ENCODE measurements at places on chromosomes 16 and 17.

GRCh38 chr17:74740173-74740572, 3.1 kb downstream of the RAB37 start:
- no peak for DNase-seq

GRCh38 chr17:80432961-80433550, 18.1 kb downstream of the ENDOV start:
- DNase-seq, result no peak

DNA sequence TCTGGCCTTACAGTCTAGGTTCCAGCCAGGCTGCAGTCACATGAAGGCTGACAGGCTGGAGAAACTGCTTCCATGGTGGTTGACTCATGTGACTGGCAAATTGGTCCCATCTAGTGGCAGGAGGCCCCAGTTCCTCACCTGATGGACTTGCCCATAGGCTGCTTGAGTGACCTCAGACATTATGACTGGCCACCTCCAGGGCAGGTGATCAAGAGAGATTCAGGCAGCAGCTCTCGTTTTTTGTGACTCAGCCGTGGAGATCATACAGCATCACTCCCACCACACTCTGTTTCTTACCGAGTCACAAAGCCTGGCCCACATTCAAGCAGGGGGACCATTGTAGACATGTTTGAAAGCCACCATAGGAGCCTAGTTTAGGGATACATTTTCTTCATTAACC, 34.5 kb downstream of the SIAH1 start:
- DNase-seq, result no peak

DNA sequence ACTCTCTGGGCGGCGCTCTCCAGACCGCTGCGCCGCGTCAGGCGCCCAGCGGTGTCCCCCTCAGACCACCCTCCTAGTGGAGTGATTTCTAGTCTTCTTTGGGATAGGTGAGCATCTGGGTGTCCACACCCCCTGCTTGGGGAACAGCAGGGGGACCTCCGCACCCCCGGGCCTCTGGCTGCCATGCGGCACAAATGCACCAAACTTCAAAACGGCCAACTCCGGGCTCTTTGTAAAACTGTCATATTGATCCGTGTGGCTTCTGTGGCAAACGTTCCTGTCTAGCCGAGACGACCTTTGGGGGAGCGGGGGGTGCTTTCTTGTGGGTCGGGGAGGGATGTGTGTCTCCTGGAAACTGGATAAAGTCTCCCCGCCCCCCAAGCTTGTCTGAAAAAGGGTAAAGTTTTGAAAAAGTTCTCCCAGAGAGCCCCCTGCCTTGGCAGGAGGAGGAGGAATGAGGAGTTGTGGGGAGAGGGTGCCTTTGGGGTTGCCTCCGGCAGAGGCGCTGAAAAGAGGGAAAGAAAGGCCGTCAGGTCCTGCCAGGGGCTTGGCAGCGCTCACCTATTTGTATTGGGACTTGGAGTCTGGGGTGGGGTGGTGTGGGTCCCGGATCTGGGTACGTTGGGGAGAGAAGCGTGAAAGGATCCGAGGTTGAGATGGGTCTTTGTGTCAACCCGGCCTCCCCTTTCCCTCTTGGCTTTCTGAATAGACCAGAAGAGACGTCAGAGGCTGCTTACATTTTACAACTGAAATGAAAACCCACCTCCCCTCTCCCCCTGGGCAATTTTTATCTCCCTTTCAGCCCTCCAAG, 2.2 kb upstream of the CHD3 start:
- DNase-seq, result peak; percentile 62

DNA sequence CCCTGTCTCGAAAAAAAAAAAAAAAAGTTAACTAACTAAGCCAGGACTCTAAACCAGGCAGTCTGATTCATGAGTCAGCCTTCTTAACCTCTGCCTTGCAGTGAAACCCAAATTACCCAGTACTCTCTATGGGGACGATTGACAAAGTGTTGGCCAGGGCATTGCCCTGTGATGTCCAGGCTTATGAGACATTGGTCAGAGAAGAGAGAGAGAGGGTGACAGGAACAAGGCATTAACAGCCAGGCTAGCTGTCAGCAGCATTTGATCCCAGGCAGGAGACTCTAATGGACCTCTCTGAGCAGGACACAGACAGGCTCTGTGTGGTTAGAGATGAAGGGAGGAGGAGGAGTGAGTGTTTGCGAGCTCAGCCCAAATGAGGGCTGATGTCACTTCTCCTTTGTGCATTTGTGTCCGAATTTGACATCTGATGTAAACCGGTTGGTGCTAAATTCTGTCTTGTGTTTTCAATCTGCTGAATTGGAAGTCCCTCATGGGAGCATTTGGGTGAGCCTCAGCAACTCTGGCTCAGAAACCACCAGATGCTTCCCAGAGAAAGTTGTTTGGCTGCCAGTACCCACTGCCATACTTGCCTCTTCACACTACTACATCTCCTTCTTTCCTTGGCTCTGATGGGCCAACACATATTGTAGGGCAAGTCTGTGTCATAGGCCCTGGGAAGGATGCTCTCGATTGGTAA, 4.3 kb upstream of the MYL4 start:
- DNase-seq, result no peak

- DNase-seq, result no peak
Measured at GRCh38 chr16:31118223-31119155, 1.0 kb downstream of the KAT8 start.

DNA sequence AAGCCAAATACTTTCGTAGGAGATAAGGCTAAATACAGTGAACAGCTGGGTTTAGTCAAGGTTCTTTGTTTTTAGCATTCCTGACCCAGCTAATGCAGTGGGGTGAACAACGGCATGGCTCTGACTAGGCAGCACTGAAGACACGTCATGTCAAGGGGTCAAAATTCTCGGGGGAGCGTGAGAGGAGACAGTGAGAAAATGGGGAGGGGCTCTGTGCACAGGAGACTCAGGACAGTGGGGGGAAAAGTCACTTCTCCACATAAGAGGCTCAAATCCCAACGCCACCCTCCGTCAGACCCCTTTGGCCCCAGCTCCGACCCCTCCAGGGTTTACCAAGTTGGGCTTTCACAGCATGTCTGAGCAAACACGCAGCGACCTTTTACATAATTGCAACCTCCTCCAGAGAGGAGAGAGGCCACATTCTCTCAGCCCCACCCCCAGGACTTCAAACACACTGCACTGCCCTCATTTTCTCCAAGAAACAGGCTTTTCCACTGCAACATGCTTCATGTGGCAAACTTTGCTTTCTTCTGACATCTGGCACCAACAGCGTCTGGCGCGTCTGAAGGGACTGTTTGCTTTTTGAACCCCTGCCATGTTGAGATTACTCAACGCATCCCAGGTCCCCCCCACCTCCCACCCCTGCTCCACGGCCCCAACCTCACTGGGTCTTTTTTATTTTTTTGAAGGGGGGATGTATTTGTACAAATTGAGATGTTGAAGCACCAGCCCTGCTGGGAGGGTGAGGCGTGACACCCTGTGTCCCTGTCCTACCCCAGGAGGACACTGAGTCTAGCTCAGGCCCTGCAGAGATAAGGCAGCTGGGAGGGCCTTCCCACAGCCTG, 30.0 kb downstream of the AXIN2 start:
- DNase-seq, result no peak

GRCh38 chr17:7838090-7839075, 4.4 kb downstream of the KDM6B start:
- DNase-seq, result no peak

GRCh38 chr16:67156143-67156844, 3.4 kb downstream of the TRADD start:
- no peak for DNase-seq

GRCh38 chr17:58960068-58960467, 146.6 kb downstream of the TRIM37 start:
- peak; percentile 23 for DNase-seq

DNA sequence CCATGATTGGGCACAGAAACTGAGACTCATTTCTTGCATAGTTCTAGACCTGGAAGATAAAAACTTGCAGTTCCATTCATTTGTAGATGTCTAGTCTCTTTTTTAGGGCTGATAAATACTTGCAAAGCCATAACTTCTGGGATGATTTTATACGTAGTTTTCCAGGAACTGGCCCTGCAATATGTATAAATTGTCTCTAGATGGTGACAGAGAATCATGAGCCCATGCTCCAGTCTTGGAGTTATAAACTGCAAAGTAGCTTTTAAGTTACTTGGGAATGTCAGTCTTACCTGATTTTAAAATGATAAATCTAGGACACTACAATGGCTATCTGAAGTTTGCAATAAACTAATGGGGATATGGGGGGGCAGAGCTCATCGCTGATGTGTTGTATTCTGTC, 3.0 kb upstream of the ADAMTS18 start:
- no peak for DNase-seq

GRCh38 chr17:75877752-75878173, 618 bp downstream of the TRIM47 start:
- peak; percentile 65 for DNase-seq

DNA sequence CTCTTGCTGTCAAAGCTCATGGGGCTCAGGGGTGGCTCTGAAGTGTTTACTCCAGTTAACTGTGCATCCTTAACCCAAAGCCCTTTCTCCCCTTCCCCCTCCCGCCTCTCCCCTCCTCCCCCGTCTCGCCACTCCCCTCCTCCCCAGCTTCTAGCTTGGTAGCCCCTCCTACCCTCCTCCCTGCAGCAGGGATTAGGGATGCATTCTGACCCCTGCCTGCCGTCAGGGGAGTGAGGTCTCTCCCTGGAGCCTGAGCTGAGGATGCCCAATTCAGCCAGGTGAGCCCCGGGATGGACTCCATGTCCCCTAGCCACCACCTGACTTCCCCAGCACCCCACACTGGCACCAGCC, 1.6 kb downstream of the HS3ST6 start:
- no peak for DNase-seq

GRCh38 chr17:18087610-18088491, at the start of gene DRG2:
Gene DRG2 (plus strand): TSS chr17:18087948. CDS start chr17:18088024, 76 bp downstream.
- peak; percentile 78 for DNase-seq

DNA sequence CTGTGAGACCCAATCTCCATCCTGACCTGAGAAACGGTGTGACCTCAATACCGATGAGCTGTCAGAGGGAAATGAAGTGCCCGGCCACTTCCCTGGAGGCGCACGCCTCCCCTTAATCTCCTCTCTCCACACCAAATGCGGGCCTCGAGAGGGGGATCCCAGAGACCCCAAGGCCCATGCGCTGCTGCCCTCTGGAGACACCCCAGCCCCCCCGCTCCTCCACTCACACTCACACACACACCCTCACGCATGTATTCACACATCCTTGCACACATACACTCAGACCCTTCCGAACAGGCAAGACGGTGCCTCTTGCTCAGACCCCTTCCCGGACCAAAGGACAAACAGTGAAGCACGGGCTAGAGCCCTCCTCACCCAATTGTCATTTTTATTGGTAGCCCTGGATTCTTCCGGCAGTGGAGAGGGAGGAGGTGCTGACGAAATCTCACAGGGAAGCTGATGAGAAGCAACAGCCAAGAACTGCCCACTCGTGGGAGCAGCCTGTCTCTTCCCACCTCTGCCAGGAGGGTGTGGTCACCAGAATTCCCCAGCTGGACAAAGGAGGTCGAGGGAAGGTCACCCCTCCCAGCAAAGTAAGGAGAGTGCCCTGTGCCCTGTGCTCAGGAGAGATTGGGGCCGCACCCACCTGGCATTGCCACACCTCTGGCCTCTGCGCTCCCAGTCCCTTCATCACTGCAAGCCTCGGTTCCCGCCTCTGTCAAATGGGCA, 136.0 kb upstream of the TNRC6C start:
- DNase-seq, result no peak

DNA sequence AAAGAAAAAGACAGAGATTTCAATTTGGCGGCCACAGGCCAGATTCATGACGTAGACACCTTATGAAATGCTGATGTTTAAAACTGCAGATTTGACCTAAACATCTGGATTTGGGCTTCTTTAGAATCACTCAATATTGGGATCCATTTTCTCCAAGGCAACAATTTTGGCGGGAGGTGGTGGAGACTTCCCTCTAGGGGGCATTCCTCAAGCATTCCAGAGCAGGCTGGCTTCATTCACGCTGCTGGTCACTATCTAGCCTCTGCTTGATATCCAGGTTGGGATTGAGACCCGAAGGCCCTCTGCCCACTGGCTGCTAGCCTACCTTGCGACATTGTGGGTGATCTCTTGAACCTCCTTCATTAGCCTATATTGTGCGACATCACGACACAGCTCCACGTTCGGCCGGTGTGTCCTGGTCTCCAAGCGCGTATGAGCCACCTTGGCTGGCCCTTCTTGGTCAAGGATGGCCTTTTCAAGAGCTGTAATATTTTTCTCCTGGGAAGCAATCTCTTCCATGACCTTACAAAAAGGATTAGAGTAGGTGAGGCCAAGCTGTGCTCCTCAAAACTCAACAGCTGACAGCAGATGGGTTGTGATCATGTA, 24.5 kb downstream of the FBXO39 start:
- no peak for DNase-seq

DNA sequence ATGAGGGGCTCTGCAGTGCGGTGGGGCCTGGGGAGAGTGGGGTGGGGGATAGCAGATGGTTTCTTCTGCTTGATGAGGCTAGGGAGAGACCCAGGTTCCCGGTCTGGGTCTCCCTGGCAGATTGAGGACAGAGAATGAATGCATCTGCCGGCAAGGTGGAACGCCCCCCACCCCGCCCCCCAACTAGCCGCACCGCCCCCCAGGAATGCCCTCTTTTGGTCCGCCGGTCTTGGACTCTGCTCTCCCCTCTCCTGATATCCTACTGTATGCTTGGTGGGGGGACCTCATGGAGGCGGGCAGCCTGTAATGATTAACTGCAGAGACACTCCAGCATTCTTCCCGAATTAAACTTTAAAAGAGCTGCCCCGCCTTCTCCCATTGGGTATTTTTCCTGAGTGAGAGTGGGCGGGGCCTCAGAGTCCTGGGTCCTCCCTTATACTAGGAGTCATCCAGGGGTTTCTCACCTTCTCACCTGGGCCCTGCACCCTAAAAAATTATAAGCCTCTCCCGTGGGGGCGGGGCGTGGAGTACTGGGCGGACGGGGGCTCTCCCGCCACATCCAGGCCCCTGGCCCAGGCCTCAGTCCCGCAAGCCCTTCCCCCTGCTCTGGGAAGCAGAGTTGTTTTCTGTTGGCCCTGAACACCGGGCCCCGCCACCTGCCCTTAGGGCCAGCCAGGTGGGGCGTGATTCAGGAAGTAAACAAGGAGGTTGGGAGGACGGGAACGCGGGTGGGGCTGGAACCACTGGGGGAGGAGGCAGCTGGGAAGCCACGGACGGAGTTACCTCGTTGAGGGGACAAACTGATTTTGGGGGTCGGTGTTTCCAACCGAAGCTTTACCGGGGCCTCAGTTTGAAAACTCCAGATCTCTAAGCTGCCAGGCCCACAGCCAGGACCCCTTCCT, 1.5 kb downstream of the GRB7 start:
- DNase-seq, result no peak

- peak; percentile 40 for DNase-seq
Measured at GRCh38 chr16:21950782-21951521, 2.2 kb upstream of the UQCRC2 start.

GRCh38 chr17:7922269-7922844, 6.3 kb upstream of the RNF227 start:
- no peak for DNase-seq

- DNase-seq, result no peak
Measured at GRCh38 chr16:86354641-86355513, 155.4 kb upstream of the FOXF1 start.

Measured in T-helper 1 cell (primary cell).